Caki2 (cell line): ENCODE measurements at places on chromosomes 3 and 15.

DNA sequence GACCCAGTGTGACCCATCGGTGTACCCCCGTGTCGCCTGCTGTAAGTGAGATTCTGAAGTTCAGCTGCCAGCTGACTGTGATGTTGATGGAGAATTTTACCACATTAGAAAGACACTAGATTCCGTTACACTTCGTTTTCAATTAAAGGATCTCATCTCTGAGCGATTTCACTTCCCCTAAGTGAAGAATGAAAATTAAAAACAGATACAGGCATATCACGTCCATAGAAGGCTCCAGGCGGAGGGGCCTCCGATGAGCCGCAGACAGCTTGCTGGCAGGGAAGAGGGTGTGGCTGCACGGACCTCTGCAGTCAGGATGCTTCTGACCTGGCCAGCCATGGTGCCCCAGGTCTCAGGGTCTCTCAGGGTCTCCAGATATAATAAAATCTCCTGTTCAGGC is 6.6 kb upstream of the CPN2 start:
- no peak for DNase-seq

DNA sequence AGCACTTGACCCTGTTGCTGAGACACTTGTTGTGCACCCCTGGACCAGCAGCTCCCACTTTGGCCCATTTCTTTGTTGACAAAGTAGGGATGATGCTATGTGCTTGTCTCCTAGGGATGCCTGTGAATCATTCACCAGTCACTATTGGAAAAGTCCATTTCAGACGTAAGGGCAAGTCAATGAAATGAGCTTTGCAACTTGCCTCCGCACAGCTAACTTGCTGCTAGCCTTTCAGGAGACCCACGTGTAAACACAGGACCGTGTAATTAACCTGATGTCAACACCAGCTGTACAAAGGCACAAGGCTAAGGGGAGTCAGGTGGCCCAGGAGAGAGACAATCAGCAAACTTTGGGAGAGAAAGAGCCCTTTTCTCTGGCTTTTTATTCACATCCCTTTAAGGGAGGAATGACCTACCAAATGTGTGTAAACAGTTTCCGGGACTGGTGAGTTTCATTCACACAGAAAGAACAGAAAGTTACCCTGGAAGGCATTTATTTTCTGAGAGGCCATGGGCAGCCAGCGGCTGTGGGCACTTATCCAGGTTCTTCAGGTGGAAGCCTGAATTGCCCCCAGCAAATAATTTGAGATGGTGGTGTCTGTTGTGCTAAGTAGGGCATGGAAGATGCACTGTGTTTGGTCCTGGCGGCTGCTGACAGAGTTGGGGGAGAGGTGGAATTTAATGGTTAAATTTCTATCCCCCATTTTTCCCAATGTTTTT is 54.0 kb downstream of the TIPARP start:
- no peak for DNase-seq

- DNase-seq, result no peak
Observed at GRCh38 chr3:56025326-56025725, 442.9 kb downstream of the ERC2 start.

GRCh38 chr15:68436680-68437079 is 4.7 kb upstream of the ITGA11 start:
- no peak for DNase-seq

DNA sequence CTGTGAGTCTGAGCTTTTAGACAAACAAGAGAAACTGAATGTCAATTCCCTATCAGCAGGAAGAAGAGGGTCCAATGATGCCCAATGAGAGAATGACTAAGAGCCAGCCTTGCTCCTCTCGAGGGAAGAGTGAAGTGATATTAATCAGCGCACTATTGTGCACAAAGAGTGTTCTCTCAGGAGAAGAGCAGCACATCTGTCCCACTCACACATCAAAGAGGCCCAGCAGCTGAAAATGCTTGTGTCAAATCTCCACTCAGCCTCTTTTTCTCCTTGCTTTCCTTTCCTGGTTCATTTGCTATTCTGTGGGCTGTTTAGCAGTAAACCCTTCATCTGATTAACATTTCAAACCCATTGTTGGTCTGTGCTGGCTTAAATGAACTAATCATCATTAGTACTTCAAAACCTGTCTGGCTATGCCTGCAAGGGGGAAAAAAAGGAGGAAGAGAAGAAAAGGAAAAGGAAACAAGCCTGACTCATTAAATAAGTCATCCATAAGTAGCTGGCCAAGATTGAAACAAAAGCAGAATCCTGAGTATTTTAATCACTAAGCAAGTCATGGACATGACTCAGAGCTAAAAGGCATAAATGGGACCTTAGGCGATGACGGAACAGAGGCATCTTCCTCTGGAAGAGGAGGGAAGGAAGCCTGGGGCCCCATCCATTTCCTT is 912.7 kb downstream of the TUSC7 start:
- peak; percentile 55 for DNase-seq

GRCh38 chr15:58477170-58477569 is 45.4 kb downstream of the LIPC start:
- no peak for DNase-seq

- no peak for DNase-seq
Observed at GRCh38 chr15:36722555-36722954, 143.1 kb downstream of the CDIN1 start.

GRCh38 chr3:42652611-42653302 is 740 bp upstream of the ZBTB47 start:
- DNase-seq, result peak; percentile 72

- no peak for DNase-seq
Observed at GRCh38 chr15:74402337-74402841, 31.4 kb downstream of the SEMA7A start.

DNA sequence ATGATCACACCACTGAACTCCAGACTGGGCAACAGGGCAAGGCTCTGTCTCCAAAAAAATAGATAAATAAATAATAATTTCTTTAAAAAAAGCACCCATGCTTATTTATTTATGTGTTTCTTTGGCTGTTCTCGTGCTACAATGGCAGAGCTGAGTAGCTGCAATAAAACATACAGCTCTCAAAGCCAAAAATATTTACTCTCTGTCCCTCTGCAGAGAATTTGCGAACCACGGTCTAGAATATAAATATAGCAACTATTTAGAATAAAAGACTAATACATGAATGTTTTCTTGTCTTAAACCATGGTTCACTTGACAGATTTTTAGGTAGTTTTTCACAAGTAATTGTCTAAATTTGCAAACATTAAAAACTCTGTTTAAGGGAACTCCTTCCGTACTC is 72.7 kb downstream of the ADAM10 start:
- no peak for DNase-seq

DNA sequence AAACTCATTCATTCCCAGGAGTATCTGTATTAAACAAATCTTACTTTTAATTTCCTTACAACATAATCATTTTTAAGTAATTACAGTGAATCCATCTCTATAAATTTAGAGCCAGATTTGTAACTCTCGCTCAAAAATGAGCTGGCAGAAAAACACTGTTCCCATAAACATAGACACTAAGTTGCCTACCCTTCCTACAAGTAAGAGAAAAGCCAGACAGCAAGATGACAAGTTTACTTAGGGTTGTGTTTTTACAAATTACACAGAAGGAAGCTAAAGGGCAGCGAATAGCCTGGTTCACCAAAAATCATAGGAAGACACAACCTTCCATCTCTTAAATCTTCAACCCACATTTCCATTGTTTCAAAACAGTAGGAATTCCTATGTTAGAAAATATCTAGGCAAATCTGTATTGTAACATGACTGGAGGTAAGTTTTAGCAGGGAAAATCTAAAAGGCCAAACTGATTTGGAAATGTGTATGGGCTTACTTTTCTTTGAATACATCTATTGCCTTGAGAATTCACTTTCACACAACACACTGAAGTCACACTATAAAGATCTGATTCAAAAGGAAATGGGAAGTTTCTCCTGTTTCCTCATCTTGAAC is 21.7 kb downstream of the HERC1 start:
- DNase-seq, result no peak

- no peak for DNase-seq
Observed at GRCh38 chr3:184117636-184118035, 17.5 kb upstream of the EIF2B5 start.

- DNase-seq, result no peak
Observed at GRCh38 chr3:8578282-8578681, 66.3 kb downstream of the SSUH2 start.

- DNase-seq, result no peak
Observed at GRCh38 chr3:124775877-124776276, 45.6 kb downstream of the UMPS start.

GRCh38 chr3:126849768-126850167 is 133.1 kb upstream of the PLXNA1 start:
- DNase-seq, result no peak

GRCh38 chr3:104885214-104885814 is 481.4 kb upstream of the ALCAM start:
- no peak for DNase-seq

DNA sequence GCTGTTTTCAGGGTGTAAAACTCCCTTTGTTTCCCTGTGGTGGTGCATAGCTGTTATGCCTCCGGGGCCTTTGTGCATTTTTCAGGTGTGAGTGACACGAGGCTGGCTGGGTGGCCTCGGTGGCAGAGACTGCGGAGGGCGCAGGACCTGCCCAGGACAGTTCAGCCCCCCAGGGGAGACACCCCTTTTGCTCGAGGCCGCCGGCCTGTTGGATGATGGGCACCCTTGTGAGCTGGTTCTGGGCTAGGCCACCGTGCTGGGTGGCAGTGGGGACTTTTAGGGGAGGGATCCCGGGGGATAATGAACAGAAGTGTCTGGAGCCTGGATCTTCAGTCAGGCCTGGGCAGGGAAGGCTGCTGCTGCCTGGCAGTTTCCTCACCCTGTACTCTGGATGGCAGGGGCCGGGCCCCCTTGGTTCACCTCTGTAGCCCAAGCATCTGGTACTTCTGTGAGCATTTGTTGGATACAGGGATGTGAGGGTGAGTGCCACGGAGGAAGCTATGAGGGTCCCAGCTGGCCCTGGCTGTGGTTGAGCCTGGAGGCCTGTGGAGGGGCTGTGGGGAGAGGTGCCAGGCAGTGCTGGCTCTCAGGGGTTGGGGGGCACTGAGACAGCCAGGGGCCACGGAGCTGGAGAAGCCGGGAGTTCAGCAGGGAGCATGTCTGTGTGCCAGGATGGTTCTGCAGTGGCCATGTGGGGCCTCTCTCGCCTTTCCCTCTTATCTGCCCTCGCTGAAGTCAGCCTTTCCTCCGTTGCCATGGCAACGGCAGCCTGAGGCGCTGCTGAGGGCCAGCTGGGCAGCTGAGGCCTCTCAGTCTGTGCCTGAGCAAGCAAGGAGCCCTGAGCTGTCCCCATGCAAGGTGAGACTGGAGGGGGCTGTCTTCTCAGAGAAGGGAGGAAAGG is 49.0 kb downstream of the KY start:
- no peak for DNase-seq

GRCh38 chr3:123576122-123576521 is 8.7 kb downstream of the HACD2 start:
- DNase-seq, result no peak

DNA sequence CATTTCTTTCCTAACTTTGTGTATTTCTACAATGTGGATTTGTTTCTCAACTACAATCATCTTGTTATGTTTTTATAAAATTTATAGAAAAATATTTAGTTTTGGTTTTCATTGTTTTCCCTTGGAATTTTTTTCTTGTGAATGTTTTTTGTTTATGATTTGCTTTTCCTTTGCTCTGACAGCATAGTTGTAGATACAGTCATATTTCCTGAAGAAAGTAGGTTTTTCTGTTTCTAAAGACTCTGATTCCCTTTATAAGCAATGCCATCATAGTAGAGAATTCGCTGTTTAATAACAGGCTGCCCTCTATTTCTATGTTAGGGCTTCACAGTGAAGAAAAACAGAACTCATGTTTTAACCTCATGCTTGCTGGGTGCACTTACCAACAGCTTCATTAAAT is 482.3 kb downstream of the ZBBX start:
- DNase-seq, result no peak

DNA sequence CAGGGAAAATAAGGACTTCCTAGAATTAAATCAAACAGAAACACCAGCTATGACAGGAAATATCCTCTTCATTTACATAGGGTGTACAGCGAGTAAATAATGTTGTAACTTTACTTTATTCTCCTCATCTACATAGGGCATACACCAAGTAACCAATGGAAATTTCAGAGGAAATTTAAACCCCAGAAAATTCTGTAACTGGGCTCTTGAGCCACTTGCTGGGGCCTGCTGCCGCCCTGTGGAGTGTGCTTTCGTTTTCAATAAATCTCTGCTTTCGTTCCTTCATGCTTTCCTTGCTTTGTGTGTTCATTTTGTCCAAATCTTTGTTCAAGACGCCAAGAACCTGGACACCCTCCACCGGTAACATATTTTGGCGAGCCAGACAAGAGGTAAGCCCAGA is 990.4 kb upstream of the CADM2 start:
- DNase-seq, result no peak

- peak; percentile 42 for DNase-seq
Observed at GRCh38 chr3:196741249-196741889, 1.7 kb downstream of the PAK2 start.

DNA sequence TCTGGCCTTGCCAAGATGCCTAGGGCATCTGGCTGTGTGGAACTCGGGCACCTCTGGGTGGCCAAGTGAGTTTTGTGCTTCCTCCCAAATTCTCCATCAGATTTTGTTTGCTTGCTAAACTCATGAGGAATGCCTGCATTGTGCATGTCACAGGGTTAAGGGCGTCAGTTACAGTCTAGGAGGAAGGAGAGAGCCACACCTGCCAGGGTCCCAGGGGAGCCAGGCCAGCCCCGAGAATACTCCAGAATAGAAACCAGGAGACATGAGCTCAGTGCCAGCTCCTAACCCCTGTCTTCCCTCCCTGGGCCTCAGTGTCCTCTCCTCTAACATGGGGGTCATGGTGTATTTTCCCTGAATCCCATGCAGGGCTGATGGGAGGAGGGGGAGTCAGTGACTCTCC is 22.0 kb upstream of the SKOR1 start:
- no peak for DNase-seq

DNA sequence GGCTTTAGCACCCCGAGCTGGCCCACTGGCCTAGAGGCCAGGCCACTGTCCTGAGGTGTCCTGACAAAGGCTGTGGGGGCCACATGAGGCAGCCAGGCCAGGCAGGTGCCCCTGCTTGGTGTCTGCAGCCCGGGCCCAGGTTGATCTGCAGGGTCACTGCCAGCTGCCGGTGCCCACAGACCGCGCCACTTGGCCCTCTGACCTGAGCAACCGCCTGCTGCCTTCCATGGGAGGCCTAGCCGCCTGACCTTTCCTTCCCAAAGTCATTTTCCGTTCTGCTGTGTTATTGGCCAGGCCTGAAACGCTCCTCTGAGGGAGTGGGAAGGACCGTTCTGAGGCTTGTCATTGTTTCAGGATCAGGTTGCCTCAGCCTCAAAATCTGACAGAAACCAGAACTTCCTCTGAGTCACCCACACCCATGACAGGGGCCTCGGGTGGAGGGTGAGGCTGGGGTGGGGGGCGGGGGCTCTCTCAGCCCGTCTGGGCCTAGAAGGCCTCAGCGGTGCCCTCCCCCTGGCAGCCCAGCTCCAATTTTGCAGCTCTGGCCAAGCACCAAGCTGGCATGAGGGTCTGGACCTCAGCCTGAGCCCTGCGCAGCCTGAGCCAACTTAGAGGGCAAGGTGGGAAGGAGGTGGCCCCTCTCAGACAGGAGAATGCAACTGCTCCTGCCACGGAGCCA is 140.7 kb upstream of the MEF2A start:
- no peak for DNase-seq

GRCh38 chr3:15667484-15667883 is 65.9 kb downstream of the BTD start:
- no peak for DNase-seq

- DNase-seq, result no peak
Observed at GRCh38 chr3:136658946-136659682, 93.1 kb downstream of the STAG1 start.
